ENCODE measurements at places on chromosomes 5 and 9.
A peak's percentile ranks its signal among the peaks of the same experiment; 100 is the strongest.

DNA sequence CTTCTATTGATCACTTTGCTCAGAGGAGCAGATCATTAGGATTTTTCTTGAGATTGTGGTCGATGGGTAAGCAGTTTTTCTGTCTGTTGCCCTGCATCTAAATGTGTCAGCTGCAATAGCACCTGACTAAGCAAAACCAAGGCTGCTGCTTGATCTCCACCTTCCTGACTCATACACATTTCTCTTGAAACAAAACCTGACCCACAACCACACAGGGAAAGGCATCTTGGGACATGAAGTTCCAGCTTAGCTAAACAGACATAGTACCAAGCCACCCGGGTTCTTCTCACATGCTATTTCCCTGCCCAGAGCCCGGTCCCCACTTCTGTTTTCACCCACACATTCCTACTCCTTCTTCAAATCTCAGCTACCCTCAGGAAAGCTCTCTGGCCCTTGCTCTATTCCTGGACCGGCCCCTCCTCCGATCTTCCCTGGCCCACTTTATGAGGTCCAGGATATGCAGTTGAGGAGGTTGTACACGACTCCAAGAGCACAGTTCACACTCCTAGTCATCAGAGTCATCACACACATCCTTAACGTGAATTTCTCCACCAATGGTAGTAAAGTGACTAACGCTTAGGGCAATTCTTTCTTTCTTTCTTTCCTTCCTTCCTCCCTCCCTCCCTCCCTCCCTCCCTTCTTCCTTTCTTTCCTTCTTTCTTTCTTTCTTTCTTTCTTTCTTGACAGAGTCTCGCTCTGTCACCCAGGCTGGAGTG lies 16.0 kb upstream of the ZBTB43 start:
- peak; percentile 86 for DNase-seq

DNA sequence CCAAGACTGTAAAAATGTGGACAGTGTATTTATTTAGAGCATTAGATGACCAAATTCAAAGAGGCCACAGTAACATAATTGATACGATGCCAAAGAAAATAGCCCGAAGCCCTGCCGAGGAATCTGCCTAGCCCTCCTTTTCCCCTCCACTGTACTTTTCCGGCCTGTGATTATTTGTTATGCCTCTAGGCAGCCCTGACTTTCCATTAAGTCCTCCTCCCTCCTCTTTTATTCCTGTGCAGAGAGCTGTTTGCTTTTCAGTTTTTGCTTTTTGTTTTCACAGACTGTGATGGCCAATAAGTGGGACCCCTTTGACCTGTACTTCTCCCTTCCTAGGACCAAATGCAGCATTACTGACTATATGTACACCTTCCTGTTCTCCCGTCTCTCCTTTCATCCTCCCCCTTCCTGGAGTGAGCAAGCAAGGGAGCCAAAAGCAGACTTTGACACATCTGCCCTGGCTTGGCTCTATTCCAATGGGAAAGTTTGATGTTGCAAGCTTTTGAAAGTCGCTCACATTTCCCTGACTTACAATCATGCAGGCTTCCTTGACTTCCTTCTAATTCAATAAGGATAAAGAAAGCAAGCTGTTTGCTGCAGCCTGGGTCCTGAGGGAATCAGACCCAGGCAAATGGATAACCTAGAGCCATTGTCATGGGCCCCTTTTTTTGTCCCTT lies 76.1 kb downstream of the NREP start:
- DNase-seq = peak; percentile 98

GRCh38 chr9:129500161-129500862 lies 120.6 kb downstream of the C9orf50 start:
- DNase-seq = no peak

- peak; percentile 98 for DNase-seq
Observed at GRCh38 chr5:91293131-91293530, 90.0 kb downstream of the ARRDC3 start.

DNA sequence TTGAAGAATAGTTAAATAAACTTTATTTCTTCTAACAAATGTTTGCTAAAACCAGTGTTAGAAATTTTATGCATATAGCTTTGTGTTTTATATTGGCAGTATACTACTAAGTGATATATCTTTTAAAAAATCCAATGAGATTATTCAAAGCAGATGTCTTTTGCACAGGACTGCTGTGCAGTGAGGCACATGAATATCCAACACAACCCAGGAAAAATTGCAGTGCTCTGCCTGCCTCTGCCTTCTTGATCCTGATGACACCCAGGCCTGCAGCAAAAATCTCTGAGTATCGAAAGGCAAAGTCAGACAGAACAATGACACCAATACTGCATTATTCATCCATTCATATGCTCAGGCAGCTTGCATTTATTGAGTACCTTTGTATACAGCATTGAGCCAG lies 1076.5 kb upstream of the ARRDC3 start:
- no peak for DNase-seq

GRCh38 chr5:160651692-160652645 lies 200.0 kb downstream of the ATP10B start:
- peak; percentile 48 for DNase-seq

DNA sequence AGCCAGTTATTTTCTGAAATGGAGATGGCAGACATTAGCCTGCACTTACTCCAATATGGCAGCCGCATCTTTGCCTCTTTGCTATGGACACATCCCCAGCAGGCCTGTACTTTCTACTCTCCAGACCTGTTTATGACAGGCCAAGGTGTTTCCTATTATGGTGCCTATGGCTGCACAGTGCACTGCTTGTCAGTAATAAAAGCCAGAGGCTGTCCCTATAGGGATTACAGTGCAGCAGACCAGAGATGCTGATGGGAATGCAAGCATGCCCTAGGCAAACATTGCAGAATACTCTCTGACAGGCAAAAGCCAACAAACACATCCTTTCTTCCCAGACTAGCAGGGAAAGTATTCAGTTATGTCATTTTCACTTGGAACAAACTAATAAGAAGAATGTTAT lies 442.9 kb downstream of the RAB3C start:
- DNase-seq = no peak

DNA sequence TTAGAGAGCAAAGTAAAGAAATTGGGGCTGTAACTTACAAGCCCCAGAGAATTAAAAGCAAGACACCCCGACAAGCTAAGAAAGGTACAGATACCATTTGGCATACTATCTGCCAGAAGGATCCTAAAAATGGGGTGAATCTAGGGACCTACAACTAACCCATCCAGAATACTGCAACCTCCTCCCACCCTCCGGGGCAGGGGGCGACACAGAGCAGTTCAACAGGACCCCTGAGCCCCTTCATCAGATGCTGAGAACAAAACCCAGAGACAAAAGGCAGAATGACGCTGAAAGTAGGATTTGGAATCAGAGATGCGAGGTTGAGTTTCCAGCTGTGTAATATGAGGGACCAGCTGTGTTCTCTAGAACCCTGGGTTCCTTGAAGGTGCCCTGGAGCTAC lies 71.2 kb downstream of the EPB41L4B start:
- DNase-seq = no peak

- peak; percentile 76 for DNase-seq
Observed at GRCh38 chr9:127968700-127969383, 11.9 kb downstream of the EEIG1 start.

DNA sequence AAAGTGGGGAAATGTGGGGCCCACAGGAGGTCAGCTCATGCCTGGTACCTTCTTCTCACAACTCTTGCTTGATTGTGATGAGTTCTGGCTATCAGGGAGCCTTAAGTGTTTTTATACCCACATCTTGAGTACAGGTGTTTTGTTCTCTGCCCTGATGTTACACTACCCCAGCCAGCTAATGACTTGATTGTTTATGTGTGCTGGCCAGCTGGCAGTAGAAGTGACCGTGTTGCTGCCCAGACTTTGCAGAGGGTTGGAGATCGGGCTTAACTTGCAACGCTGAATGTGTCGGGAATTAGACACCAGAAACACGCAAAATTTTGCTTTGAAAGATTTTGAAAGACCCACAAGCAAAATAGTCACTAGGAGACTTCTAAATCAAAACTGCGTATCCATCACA lies 16.9 kb upstream of the ZDHHC11B start:
- no peak for DNase-seq

DNA sequence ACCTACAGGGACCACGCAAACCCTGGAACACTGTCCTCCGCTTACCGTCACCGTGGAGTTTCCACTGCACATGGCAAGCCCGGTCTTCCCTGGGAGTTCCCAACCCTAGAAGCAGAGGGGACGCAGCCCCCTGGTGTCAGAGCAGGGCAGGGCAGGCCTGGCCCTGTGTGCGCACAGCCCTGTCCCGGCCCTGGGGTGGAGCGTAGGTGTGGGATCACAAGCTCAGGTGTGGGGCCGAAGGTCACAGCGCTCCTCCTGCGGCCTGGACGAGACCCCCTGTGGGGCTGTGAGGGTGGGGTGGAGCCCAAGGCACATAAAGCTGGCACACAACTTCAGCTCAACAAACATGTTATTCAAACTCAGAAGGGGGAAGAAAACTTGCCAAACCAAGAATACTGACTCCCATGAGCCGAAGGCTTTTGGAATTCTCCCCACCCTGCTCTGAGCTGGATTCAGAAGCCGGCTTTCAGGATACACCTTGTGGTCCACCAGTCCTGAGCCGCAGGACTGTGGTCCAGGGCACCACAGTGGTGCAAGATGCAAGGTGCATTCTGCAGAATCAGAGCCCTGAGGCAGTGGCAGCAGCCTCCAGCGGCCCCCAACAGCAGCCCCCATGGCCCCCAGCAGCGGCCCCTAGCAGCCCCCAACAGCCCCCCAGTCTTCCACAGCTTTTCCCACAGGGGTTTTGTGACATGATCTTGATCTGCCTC lies 11.8 kb upstream of the EXOC3 start:
- no peak for DNase-seq

GRCh38 chr5:131239686-131240085 lies 24.2 kb upstream of the CDC42SE2 start:
- DNase-seq = no peak

DNA sequence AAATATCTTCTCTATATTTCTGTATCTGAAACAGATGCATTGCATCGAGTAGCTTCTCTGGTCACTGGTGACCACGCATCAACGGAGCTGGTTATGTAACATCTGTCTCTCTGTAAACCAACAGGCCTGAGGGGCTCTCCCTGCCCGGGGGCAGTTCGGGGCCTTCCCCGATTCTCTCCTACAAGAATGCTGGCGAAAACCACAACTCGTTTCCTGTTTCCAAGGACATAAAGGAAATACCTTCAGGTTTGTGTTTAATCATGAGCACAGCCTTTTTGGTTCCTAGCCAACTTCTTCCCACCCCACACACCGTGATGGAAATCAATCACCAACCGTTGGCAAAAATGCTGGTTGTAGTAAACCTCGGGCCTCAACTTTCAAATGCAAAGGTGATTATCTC lies 25.1 kb downstream of the GDNF start:
- DNase-seq = peak; percentile 85

DNA sequence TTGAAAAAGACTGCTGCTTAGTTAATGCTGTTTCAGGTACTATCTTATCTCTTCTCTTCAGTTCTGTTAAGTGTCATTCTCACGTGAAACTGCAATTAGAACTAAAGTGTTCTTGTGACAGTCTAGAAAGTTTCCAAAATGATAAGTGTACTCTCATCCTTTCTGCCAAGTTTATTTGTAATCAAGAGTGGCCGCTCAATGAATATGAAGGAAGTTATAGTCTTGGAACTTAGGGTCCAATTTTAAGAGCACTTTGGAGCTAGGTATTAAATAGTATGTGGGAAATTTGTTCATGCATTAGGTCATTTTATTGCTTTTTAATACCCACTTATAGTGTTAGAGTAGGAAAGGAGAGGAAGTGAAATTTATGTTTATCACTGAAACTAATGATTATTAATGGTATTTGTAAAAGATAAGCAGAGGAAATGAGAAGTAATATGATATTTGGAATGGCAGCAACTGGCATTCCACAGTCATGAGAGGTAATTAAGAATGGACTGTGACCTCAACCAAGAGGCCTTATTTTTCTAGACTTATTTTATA lies 20.4 kb downstream of the XRCC4 start:
- DNase-seq = peak; percentile 29

- no peak for DNase-seq
Observed at GRCh38 chr5:100800562-100800961, 102.5 kb downstream of the ST8SIA4 start.

GRCh38 chr5:117337064-117337749 lies 762.6 kb upstream of the SEMA6A start:
- DNase-seq = no peak

DNA sequence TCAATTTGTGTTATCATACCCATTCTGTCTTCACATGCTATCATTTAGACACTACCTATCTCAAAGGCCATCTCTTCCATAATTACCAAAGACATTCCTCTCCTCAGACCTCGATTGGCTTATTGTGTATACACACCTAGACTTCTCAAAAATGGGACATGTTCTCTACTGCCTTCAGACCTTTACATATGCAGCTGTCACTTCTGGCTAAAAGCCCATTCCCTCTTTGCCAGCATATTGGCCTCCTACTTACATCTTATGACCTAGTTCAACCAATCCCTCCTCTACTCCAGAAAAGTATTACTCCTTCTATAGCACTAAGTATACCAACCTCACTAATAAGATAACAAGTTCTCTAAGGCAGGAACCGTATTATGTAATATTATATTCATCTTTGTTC lies 84.4 kb downstream of the RAPGEF6 start:
- DNase-seq = no peak

DNA sequence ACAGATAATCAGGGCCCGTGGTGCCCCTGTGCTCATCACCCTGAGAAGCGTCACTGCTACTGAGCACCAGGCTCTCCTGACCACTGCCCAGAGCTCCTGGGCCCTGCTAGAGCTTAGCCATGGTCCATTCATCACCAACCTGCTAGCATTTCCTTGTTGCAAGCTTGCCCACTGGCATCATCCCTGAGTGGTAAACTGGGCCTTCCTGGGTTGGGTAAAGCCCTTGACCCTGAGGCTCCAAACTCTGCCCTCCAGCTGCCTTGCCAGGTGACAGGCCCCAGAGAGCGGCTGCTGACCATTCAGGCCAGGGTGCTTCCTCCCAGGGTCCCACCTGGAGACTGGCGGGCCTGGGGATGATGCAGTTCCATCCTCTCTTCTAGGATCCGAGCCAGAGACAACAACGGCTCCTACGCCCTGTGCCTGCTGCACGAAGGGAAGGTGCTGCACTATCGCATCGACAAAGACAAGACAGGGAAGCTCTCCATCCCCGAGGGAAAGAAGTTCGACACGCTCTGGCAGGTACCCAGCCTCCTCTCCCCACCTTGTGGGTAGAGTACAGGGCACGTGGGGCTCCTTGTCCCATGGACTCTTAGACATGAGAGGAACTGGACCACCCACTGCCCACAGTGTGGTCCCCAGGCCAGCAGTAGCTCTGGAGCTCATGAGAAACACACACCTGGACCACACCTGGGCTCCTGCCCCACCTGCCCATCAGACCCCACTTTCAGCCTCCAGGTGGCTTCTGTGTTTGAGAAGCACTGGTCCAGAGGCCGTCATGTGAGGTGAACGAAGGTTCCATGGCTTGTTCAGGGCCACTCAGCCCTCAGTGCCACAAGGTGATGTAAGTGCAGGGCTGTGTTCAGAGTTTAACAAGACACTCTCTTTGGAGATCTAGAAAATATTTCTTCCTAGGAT lies 60.5 kb downstream of the SYK start:
- no peak for DNase-seq

- DNase-seq = no peak
Observed at GRCh38 chr9:109113892-109114609, 5.7 kb downstream of the TMEM245 start.

DNA sequence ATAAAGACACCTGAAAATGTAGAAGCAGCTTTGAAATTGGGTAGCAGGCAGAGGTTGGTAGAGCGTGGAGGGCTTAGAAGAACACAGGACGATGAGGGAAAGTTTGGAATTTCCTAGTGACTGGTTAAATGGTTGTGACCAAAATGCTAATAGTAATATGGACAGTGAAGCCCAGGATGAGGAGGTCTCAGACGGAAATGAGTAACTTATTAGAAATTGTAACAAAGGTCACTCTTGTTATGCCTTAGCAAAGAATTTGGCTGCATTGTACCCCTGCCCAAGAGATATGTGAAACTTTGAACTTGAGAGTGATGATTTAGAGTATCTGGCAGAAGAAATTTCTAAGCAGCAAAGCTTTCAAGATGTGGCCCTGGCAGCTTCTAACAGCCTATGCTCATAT lies 382.5 kb downstream of the KCNN2 start:
- peak; percentile 2 for DNase-seq

Measured in renal cortical epithelial cell (primary cell).